COLO829 (cell line): ENCODE measurements at places on chromosomes 16 and 17.

DNA sequence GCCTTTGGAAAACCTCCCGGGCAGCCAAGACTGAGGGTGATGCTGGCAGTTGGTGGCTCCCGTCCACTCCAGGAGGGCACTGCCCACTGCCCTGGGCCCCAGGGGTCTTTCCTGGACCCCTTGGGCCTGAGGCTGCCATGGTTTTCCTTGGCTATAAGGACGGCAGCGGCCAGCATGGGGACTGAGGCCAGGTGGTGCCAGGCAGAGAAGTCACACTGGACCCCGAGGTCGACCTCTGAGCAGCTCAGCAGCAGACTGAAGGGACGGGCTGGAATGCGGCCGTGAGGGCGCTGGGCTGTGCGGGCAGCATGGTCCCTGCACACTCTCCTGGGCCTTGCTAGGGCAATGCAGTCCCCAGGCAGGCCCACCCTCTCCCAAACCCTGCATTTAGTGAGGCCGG is 55.6 kb upstream of the GNG13 start:
- DNase-seq: no peak

DNA sequence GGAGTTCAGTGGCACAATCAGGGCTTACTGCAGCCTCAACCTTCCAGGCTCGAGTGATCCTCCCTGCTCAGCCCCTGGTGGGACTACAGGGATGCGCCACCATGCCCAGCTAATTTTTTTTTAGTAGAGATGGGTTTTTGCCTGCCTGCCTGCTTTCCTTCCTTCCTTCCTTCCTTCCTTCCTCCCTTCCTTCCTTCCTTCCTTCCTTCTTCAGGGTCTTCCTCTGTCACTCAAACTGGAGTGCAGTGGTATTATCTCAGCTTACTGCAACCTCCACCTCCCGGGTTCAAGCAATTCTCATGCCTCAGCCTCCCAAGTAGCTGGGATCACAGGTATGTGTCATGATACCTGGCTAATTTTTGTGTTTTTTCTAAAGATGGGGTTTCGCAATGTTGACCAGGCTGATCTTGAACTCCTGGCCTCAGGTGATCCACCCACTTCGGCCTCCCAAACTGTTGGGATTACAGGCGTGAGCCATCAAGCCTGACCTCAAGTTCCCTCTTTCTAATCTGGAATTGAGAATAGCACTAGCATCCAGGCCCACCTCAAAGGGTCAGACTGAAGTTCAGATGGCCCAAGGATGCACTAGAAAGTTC is 45.3 kb downstream of the PRAC1 start:
- DNase-seq: no peak

DNA sequence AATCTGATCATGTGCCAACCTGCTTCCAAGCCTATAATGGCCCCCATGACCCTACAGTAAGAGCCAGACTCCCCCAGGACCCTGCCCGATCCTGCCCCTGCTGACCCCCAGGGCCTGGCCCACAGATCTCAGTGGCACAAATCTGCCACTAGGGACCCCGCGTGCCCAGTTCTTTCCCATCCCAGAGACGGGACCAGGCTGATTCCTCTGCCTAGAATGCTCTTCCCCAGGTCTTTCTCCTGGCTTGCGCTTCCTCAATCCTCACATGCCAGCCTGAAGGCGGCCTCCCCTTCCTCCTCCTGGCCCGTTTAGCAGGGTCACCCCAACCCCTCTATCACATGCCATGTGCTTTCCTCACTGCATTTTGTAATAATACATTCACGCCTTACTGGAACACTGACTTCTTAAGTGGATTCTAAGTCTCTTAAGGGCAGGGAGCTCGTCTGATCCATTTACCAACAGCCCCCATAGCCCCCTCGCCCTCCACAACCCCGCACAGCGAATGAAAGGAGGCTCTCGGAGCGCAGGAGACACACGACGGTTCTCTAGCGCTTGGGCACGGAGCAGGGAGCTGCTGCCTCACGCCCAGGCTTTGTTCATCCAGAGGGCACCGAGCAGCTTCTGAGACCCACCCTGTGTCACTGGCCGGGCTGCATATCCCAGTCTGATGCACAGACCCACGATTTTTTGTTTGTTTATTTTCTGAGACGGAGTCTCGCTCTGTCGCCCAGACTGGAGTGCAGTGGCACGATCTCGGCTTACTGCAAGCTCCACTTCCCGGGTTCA is 1.2 kb downstream of the TRIM65 start:
- no peak for DNase-seq

DNA sequence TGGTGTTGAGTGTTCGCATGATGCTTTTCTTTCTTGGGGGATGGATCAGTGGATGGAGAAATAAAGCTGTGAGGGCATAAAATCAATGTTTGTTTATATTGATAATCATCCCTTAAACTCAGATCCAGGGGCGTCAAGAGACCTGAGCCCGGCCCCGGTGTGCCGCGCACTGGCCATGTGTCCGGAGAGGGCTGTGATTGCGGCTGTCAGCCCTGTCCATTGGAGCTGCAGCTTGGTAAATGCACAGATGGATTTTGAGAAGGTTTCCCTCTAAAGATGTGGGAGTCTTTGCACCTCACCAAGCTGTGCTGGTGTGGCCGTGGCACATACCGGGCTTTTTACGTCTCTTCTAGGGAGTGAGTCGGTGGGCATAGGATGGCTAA is 21.6 kb upstream of the ZNF750 start:
- no peak for DNase-seq

DNA sequence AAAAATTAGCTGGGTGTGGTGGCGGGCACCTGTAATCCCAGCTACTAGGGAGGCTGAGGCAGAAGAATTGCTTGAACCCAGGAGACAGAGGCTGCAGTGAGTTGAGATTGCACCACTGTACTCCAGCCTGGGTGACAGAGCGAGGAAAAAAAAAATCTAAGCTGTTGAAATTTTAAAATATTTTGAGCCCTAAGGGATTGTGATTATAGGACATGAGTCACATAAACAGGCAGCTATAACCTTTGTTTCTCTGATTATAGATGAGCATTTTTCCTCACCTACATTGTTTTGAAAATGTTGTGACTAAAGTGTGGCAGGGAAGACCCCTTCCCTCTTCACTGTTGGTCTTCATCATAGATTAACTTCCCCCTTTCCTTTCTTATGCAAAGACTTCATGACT is 135.5 kb downstream of the MGAT5B start:
- no peak for DNase-seq

DNA sequence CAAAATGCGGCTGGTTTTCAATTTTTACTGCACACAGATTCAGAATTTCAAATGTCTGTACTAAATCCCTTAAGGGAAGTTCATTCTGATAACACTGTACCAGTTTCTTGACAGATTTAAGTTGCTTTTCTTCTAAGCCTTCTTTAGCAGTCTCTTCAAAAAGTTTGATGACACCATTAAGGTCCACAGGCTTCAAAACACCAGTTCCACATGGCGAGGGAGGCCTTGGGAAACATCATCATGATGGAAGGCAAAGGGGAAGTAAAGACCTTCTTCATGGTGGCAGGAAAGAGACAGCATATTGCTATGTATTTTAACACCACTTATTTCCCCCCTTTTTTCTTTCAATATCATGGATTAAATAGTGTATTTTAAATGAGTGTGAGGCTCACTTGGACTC is 24.5 kb downstream of the NLRC5 start:
- DNase-seq: no peak

GRCh38 chr16:64017796-64018195 is 1104.1 kb downstream of the CDH11 start:
- DNase-seq: no peak

- DNase-seq: no peak
Measured at GRCh38 chr16:1525871-1526607, 7.4 kb upstream of the TMEM204 start.

- no peak for DNase-seq
Measured at GRCh38 chr16:17370223-17370707, 100.5 kb downstream of the XYLT1 start.

DNA sequence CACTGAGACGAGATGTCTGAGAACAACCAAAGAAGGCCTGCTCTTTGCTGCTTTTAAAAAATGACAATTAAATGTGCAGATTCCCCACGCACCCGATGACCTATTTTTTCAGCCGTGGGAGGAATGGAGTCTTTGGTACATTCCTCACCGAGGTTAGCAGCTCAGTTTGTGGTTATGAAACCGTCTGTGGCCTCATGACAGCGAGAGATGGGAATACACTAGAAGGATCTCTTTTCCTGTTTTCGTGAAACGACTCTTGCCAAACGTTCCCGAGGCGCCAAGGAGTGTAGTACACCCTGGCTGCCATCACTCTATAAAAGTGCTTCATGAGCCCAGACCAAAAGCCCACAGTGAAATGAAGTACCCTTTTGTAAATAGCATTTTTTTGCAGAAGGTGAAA is 87.8 kb downstream of the CRISPLD2 start:
- DNase-seq: no peak

DNA sequence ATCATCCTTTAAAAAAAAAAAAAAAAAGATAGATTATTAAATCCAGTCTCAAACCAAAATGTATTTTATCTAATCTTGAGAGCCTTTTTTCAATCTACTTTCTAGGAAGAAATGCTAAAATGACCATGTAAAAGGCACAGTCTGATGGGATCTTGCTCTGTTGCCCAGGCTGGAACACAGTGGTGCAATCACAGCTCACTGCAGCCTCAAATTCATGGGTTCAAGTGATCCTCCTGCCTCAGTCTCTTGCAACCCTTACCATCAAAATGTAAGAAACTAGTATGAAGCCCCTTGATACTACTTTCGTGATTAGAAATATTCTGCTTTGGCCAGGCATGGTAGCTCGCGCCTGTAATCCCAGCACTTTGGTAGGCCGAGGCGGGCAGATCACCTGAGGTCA is 70.8 kb downstream of the HELZ start:
- DNase-seq: no peak

GRCh38 chr16:59566446-59566845 is 832.3 kb upstream of the GOT2 start:
- no peak for DNase-seq

DNA sequence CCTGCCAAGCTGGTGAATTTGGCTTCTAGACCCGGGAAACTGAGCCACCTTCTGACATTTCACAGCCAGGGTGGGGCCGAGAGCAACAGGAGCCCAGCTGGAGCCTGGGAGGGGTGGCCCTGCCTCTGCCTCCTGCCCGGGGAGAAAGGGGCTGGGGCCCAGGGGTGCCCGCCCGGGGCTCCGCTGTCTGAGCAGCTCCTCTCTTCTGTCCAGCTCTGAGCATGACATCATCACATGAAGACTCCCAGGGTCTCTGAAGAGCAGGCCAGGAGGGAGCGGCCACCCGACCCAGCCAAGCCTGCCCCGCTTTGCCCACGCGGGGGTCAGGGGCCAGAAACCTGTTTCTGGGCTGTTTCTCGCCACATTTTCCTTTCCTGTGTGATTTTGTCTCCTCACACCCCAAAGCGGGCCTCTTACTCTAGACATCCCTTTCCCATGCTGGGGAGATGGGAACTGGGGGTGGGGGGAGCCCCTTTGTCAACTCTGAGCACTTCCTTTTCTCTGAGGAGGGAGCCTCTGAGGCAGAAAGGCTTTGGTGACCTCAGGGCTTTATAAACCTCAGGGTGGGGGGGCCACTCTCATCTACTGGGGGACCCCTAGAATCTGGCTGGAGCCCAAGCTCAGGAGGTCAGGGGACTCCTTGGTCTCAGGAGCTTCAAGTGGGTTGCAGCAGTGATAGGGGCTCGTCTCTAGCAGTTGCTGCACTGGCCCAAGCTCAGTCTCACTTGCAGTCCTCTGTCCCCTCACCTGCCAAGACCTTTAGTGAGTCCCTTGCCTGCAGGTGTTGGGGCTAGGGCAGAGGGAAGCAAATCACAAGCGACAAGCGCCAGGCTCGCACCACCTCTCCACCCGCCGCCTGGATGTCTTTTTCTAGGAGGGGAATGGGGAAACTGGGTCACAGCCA is 7.6 kb downstream of the UBALD2 start:
- DNase-seq: no peak

DNA sequence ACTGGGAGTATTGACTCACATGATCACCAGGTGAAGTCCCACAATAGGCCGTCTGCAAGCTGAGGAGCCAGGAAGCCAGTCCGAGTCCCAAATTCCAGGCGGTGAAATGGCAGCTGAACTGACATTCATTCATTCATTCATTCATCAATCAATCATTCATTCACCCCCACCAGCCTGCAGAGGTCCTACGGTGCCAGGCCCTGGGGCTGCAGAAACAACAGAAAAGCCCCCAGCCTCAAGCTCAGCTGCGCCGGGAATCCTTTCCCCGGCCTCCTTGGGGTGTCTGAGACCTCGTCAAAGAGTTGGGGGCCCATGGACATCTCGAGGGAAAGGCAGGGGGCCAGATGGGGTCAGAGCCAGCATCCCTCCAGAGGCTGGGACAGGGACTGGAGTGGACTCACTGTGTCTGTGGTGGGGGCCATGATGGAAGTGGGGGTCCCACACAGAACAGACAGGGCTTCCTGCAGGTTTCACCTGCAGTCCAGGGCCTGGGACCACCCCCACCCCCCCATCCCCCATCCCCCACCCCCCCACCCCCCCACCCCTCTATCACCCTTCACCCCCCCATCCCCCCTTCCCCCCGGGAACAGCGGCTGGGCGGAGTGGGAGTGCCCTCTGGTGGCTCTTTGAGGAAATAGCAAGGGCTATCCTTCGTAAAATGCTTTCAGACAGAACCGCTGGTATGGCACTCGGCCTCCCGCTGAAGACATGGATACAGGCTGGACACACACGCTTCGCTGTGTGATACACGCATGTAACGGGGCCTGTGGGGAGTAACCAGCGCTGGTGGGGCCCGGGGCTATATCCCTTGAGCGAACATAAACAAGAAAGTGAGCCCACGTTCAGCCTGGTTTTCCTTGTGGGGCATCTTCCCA is 8.5 kb upstream of the ZC3H18 start:
- peak; percentile 35 for DNase-seq

DNA sequence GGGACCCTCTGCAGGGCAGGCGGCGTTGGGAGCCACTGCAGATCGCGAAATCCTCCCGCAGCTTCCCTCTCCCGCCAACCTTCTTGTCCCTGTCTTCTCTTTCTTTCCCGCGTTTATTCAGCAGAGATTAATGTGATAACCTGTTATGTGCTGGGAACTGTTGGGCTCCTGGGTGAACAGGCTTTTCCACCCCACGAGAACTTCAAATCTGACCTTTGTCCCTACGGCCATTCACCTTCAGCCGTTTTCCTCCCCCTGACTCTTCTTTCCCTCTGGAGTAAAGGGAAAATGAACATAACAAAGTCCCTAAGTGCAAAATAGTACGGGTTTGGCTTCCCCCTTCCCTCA is 15.2 kb upstream of the KPNA2 start:
- DNase-seq: peak; percentile 14

DNA sequence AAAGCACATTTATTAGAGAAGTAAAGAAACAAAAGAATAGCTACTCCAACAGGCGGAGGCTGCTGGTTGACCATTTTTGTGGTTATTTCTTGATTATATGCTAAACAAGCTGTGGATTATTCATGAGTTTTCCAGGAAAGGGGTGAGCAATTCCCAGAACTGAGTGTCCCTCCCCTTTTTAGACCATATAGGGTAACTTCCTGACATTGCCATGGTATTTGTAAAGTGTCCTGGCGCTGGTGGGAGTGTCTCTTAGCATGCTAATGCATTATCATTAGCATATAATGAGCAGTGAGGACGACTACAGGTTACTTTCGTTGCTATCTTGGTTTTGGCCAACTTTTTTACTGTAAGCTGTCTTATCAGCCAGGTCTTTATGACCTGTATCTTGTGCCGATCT is 12.2 kb upstream of the HS3ST4 start:
- no peak for DNase-seq
